ENCODE measurements at places on chromosomes 2 and 18. TPM values are rescaled to one million over a fixed set of nuclear protein-coding genes. Genes with fewer than 3 reads are reported as not detected.

GRCh38 chr2:160522951-160523710, 29.5 kb upstream of the RBMS1 start:
- DNase-seq: no peak

DNA sequence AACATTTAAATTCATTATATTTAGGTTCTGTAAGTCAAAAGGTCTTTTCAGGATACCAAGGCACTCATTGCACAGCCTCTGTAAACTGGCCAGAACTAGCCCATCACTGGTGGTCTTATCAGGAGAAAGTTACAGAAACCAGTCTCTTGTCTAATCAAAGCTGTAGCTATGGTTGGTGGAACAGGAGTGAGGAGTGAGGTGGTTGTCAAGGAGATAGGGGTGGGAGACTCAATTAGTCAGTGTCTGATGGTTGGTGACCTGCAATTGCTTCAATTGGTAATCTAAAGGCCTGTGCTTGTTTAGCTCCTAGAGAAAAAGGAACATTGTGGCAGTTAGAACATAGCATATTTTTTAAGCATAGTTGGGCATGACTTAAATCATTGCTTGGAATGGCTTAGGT, 458.6 kb upstream of the CDH2 start:
- DNase-seq: no peak

GRCh38 chr2:84022810-84023431, 436.2 kb downstream of the SUCLG1 start:
- no peak for DNase-seq

The NEB gene
- total RNA-seq: 0.82 TPM

The CROCC2 gene
- 0.19 TPM for total RNA-seq

DNA sequence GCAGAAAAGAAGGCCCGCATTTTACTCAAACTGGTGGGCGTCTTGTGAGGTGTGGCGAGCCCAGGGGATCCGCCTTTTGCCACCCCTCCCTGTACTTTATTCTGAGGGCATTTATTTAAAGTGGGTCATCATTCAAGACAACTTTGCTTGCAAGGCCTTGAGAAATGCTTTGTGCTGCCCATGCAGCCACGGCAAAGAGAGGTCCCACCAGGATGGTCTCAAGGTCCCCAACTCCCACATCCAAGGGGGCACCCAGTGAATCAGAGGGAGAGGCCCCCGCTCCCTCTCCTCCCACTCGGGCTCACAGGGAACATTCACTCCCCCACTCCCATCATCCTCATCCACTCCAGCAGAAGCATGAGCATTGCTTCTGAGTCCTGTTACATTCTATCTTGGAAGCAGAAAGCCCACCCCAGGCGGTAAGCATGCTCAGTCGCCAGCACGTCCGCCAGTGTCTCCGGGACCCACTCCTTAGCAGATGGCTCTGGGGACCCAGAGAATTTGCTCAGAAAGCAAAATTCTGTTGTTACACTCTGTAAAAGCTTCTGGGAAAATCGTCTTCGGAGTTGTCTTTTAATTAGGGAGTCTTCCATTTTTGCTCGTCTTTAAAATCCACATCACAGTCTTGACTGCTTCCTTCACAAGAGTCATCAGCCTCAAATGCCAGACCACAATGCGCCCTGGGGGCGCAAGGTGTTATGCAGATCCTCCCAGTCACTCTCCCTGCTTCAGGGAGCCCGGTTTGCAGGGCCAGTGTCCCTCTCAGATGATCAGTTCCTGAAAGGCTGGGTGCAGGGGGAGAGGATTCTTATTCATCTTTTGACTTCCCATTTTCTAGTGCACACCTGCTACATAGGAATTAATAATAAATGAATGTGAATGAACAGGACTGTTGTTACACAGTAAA, 99.4 kb upstream of the NCK2 start:
- DNase-seq: no peak

DNA sequence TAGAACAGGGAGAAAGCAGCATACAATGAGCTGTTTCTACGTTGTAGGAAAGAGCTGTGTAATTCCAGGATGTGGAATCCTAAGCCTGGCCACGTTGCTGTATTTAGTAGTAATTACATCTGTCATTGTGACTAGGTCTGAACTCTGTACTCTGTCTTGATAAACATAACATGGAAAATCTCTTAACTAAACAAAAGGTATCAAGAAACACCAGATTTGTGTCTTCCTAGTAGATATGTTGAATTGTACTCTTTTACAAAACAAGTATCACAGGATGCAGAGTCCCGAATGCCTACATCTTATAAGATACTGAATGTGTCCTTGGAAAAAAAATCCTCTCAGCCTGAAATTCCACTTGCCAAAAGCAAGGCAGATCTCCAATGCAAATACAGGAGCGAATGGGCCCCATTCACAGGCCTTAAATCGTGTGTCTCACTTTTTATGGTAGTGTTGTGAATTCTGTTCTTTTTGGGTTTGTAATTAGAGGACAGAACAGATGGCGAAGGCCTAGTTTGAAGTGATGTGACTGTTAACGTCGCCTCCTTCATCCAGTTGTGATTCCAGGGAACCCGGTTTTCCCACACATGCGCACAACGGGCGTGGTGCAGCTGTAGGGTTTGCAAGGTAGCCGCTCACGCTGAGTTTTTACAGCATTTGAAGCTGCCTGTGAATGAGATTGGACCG, 246.5 kb downstream of the GBX2 start:
- no peak for DNase-seq

The ALPP gene
- total RNA-seq: 1.2 TPM

GRCh38 chr2:70143314-70144150, 47.3 kb downstream of the C2orf42 start:
- DNase-seq: peak; percentile 66

The PAIP2B gene
- total RNA-seq: 5.6 TPM

DNA sequence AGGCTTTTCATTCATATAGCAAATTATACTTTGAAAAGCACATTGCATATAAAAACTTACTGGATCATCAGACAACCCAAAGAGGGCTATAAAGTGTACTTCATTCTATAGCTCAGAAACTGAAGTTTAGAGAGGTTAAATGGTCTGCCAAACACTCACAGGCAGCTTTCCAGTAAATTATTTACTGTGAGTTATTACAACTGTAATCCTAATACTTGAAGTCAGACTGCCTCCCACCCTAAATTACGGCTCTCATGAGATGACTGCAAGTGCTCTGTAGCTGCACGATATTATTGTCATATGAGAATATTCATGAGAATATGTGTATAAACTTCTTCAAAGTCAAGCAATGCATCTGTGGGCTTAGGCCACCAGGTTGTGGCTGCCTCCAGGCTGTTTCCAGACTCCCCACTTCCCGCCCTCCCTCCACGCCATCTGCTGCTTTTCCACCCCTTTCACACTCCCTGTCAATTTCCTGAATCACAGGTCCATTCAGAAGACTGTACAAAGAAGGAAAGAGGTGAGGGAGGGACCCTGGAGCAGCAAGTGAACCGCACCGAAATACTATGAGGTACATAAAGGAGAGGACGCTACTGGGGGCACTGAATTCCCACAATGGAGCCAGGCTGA, 111.1 kb upstream of the SPOPL start:
- no peak for DNase-seq

The REG1B gene
- 395 TPM for total RNA-seq

The PIEZO2 gene
- 1.0 TPM for total RNA-seq

The FRZB gene
- total RNA-seq: 8.9 TPM

DNA sequence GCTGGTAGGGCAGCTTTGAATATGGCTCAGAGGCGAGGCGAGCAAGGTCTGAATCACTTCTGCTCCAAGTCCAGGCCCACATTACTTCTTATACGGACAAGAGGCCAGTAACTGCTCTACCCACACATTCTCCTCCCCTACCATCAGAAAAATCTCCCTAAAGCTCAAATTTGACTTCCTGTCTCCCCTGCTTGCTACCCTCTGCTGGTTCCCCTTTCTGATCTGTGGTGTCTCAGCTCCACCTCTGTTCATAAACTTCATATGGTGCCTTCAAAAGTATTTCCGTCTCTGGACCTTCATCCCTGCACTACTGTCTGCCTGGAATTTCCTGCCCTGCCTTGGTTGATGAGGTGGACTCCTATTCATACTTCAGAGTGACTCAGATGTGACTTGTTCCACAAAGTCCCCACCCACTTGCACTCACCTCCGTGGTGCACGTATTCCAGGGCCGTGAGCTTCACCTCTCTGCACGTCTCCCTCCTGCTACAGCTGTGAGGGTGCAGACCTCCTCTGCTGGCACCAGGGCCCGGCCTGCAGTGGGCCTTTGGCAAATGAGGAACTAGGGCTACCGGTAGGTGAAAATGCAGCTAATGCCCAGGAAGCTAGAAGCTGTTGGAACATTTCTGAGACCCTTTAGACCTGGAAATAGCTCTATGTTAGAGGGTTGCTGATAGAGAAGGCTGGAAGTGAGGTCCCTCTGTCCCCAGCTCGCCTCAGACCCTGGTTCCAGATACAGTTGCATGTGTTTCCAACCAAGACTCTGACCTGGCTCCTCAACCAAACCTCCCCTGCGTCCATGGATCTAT, 24.6 kb upstream of the KCMF1 start:
- DNase-seq: peak; percentile 68

DNA sequence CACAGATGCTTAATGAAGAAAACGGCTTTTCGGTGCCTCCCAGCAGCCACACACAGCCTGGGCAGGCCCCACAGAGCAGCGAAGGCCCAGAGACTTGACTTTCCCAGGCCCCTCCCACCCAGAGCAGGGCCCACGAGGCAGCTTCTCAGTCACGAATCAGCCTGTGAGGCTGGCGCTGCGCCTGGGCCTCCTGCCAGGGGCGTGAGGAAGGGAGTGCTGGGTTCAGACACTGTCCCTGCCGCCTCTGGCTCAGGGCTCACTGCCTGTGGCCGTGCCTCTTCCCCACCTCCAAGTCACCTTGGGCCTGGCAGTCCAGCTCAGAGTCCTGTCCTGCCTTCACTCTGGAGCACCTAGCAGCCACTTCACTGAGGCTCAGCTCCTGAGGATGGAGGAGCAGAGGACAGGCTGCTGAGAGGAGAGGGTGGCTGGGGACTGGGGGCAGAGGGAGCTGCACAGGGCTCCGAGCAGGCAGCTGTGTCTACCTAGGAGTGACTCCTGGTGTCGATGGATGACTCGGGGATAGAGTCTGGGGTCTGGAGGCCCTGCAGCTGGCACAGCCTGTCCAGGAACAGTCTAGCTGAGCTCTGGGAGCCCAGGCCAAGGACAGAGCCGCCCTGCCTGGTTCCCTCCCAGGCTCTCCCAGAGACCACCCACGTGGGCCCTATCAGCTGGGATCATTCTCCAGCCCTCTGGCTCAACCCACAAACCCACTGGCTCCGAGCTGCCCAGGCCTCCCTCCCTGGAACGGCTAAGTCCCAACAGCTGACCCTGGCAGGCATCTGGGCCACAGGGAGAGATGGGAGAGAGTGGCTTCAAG, 36.4 kb upstream of the FOSL2 start:
- peak; percentile 92 for DNase-seq

The FAM228A gene
- not detected for total RNA-seq

DNA sequence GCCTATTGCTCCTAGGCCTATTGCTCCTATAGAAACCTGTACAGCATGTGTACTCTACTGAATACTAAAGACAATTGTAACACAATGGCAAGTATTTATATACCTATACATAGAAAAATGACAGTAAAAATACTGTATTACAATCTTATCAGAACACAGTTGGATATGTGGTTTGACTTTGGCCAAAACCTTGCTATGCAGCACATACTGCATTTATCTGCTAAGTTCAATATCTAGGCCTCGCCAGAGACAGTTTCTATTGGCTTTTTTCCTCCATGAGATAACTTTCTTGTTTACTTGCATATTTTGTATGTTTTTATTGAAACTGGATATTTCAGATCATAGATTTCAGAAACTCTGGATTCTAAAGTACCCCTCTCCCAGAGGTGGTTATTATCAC, 19.3 kb upstream of the TMEM87B start:
- DNase-seq: no peak

GRCh38 chr2:196067088-196067382, 1.6 kb downstream of the DNAH7 start:
- no peak for DNase-seq

The RAD51AP2 gene
- total RNA-seq: not detected

- DNase-seq: no peak
These were observed 32.2 kb downstream of the RTP5 start for GRCh38 chr2:241901500-241902351.

GRCh38 chr2:159650574-159650973, 34.2 kb upstream of the BAZ2B start:
- DNase-seq: no peak

- no peak for DNase-seq
These were observed 69.0 kb downstream of the GORASP2 start for GRCh38 chr2:170997893-170998597.

DNA sequence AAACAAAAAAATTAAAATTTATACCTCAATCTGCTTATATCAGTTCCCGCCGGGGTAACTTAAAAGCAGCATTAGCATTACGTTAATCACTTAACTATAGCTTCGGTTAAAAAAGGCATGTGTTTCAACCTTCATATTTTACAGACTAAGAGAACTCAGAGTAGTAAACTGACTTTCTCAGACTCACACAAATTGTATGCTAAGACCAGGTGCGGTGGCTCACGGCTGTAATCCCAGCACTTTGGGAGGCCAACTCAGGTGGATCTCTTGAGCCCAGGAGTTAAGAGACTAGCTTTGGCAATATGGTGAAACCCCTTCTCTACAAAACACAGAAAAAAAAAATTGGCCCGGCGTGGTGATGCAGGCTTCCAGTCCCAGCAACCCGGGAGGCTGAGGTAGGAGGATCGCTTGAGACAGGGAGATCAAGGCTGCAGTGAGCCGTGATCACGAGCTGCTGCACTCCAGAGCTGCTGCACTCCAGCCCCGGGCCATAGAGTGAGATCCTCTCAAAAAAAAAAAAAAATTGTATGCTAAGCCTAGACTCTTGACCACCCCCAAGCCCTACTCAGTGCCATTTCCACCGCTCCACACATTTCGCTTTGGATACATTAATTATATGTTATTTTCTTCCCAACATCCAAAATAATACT, 2.4 kb downstream of the HNRNPLL start:
- DNase-seq: peak; percentile 47

DNA sequence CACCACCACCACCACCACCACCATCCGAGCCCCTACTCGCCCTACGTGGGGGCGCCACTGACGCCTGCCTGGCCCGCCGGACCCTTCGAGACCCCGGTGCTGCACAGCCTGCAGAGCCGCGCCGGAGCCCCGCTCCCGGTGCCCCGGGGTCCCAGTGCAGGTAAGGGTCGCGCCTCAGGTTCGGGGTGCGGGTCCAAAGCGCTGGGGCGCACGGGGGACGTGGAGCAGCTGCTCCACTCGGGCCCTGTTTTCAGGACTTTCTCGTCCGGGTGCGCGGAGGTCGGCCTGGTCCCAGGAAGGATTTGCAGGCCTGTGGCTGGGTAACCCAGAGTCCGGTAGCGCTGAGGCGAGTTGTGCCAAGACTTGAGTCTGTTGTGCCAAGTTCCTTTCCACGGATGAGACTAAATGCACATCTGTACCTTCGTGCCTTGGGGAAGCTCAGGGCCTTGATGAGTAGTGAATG, 2.8 kb downstream of the GATA6 start:
- no peak for DNase-seq

All from mucosa of descending colon (tissue), 3 donors.